ENCODE measurements at places on chromosomes 16 and 17.

GRCh38 chr17:83149761-83150251 lies 70.4 kb downstream of the METRNL start:
- no peak for DNase-seq

DNA sequence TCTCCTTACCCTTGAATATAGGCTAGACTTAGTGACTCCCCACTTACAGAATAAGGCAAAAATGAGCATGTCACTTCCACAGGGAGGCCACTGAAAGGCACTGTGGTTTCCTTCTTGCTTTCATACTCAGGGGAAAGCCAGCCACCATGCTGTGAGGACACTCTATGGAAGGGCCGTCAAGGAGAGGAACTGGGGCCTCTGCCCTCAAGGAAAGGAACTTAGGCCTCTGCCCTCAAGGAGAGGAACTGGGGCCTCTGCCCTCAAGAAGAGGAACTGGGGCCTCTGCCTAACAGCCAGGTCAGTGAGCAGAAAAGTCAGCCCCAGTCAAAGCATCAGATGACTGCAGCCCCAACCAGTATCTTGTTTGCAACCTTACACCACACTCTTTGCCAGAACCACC lies 30.1 kb downstream of the VPS35 start:
- DNase-seq, result no peak

DNA sequence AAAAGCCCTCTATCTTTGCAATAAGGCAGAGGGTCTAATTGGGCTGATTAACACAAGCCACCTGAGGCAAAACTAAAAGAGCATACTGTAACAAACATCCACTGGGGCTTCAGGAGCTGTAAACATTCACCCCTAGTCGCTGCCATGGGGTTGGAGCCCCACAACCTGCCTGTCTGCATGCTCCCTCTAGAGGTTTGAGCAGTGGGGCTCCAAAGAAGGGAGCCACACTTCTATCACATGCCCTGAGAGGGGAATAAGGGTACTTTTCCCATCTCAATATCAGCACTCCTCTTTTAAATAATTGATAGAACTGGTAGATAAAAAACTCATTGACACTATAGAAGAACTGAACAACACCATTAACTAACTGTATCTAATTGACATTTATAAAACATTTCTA lies 130.1 kb upstream of the COX10 start:
- DNase-seq, result no peak

GRCh38 chr17:1997289-1997926 lies 27.7 kb downstream of the RTN4RL1 start:
- peak; percentile 56 for DNase-seq

Data from nephron progenitor cell (in vitro differentiated cells).